ENCODE measurements at places on chromosomes 7 and 10.

- no peaks in the 10 kb centered on the region for H3K4me1 ChIP-seq
- no peaks in the 10 kb centered on the region for H3K36me3 ChIP-seq
- DNase-seq = no peak
- H3K4me3 ChIP-seq = no peak overlapping the region
Observed at GRCh38 chr7:51326656-51327286, 10.2 kb upstream of the COBL start.

- no peak for DNase-seq
- no peak overlapping the region for H3K27ac ChIP-seq
- no peaks in the 10 kb centered on the region for H3K36me3 ChIP-seq
- H3K27me3 ChIP-seq = no peaks in the 10 kb centered on the region
- no peaks in the 10 kb centered on the region for H3K4me1 ChIP-seq
Observed at GRCh38 chr10:108104551-108105156, 940.1 kb upstream of the SORCS1 start.

- peak overlapping the region; percentile 81 for H3K4me3 ChIP-seq
- peaks cover 11% of the 10 kb centered on the region for H3K4me1 ChIP-seq
- H3K36me3 ChIP-seq = no peaks in the 10 kb centered on the region
- H3K27ac ChIP-seq = no peak overlapping the region
- H3K27me3 ChIP-seq = no peaks in the 10 kb centered on the region
Observed at GRCh38 chr7:99579956-99580777, 17.9 kb upstream of the TMEM225B start.

GRCh38 chr7:19392246-19392645 lies 247.0 kb upstream of the FERD3L start:
- H3K4me1 ChIP-seq = no peaks in the 10 kb centered on the region
- no peak overlapping the region for H3K4me3 ChIP-seq
- no peaks in the 10 kb centered on the region for H3K36me3 ChIP-seq
- H3K27me3 ChIP-seq = no peaks in the 10 kb centered on the region
- no peak for DNase-seq

- H3K4me1 ChIP-seq = no peaks in the 10 kb centered on the region
- no peak for DNase-seq
- no peaks in the 10 kb centered on the region for H3K27me3 ChIP-seq
- H3K27ac ChIP-seq = no peak overlapping the region
- H3K36me3 ChIP-seq = no peaks in the 10 kb centered on the region
Observed at GRCh38 chr7:101581891-101582290, 47.2 kb downstream of the MYL10 start.

- no peak for DNase-seq
- H3K36me3 ChIP-seq = no peaks in the 10 kb centered on the region
- no peaks in the 10 kb centered on the region for H3K27me3 ChIP-seq
- no peak overlapping the region for H3K27ac ChIP-seq
- H3K4me3 ChIP-seq = no peak overlapping the region
Observed at GRCh38 chr7:130398526-130399090, 18.3 kb downstream of the CPA1 start.

GRCh38 chr10:97336446-97336845 lies 1.9 kb upstream of the FRAT2 start:
- H3K4me1 ChIP-seq = peaks cover 19% of the 10 kb centered on the region
- no peak overlapping the region for H3K27ac ChIP-seq
- no peak for DNase-seq
- H3K27me3 ChIP-seq = no peaks in the 10 kb centered on the region

DNA sequence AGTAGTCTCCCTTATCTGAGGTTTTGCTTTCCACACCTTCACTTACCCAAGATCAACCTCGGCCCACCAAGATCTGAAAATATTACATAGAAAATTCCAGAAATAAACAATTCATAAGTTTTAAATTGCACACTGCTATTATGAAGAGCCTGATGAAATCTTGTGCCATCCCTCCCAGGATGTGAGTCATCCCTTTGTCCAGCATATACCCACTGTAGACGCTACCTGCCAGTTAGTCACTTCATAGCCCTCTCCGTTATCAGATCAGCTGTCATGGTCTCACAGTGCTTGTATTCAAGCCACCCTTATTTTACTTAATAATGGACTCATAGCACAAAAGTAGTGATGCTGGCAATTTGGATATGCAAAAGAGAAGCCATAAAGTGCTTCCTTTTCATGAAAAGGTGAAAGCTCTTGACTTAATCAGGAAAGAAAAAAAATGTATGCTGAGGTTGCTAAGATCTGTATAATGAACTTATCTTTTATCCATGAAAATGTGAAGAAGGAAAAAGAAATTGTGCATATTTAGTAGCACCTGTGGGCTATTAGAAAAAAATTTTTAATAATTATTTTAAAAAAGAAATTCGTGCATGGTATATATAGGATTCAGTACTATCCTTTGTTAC lies 9.8 kb upstream of the MRPS16 start:
- H3K27me3 ChIP-seq = no peaks in the 10 kb centered on the region
- H3K27ac ChIP-seq = no peak overlapping the region
- DNase-seq = no peak
- no peak overlapping the region for H3K4me3 ChIP-seq
- no peaks in the 10 kb centered on the region for H3K36me3 ChIP-seq
- H3K4me1 ChIP-seq = no peaks in the 10 kb centered on the region

GRCh38 chr7:43481902-43482678 lies 100.8 kb upstream of the STK17A start:
- H3K4me3 ChIP-seq = no peak overlapping the region
- H3K27me3 ChIP-seq = no peaks in the 10 kb centered on the region
- H3K27ac ChIP-seq = no peak overlapping the region
- no peak for DNase-seq

GRCh38 chr10:125107166-125107949 lies 53.0 kb downstream of the CTBP2 start:
- DNase-seq = no peak
- no peaks in the 10 kb centered on the region for H3K27me3 ChIP-seq
- H3K36me3 ChIP-seq = no peaks in the 10 kb centered on the region
- H3K4me3 ChIP-seq = no peak overlapping the region
- H3K27ac ChIP-seq = no peak overlapping the region
- no peaks in the 10 kb centered on the region for H3K4me1 ChIP-seq

GRCh38 chr7:2120251-2120660 lies 112.5 kb downstream of the MAD1L1 start:
- DNase-seq = peak; percentile 80
- no peaks in the 10 kb centered on the region for H3K36me3 ChIP-seq
- no peaks in the 10 kb centered on the region for H3K27me3 ChIP-seq
- peaks cover 24% of the 10 kb centered on the region for H3K4me1 ChIP-seq

DNA sequence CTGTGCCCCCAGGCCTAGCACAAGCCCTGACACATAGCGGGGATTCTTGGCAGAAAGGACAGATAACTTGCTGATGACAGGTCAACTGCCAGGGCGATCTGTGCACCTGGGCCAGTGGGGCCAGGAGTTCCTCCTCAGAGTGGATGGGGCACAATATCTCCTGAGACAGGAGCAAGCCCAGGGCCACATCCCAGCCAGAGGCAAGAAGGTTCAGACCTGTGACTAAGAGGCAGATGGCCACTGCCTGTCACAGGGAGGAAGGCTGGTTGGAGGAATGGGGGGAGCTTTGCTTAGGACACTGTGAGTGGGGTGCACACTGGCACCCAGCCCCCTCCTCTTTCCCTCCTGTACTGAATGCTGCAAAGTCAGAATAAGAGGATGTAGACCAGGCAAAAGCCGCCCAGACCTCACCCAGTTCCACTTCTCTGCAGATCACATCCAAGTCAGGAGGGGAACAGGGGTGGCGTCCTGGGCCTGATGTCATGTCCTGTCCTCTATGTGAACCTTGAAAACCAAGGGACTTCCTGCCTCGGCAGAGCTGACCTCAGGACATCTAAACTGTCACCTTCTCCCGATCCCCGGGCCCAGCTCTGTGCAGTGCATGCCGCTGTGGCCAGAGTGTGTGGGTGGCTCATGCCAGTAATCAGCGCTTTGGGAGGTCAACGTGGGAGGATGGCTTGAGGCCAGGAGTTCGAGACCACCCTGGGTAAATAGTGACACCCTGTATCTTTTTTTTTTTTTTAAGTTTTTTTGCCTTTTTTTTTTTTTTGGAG lies 1.3 kb downstream of the GUSB start:
- H3K36me3 ChIP-seq = no peaks in the 10 kb centered on the region
- peaks cover 18% of the 10 kb centered on the region for H3K4me1 ChIP-seq
- DNase-seq = peak; percentile 52
- H3K27ac ChIP-seq = peak overlapping the region; percentile 67
- peak overlapping the region; percentile 83 for H3K4me3 ChIP-seq

- H3K36me3 ChIP-seq = no peaks in the 10 kb centered on the region
- H3K27me3 ChIP-seq = no peaks in the 10 kb centered on the region
- DNase-seq = no peak
- peaks cover 3% of the 10 kb centered on the region for H3K4me1 ChIP-seq
Observed at GRCh38 chr10:132257907-132258306, 49.8 kb downstream of the STK32C start.

DNA sequence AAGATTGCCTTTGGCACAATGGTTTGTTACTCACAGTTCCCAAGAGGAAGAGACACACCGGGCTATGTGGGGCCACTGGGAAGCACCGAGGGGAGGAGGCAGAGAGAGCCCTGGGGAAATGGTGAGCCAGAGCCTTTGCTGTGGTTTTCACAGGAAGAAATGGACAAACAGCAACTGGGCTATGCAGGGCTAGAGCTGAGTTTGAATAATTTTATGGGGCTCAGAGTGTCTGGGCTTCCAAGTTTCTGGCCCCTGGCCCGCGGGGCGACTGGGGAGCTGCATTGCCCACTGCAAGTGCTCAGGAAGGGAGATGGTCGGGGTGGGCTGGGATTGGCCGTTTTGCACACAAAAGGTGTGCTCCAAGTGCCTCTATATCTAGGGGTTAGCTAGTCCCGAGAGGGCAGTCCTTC lies 92.6 kb downstream of the CHST15 start:
- H3K36me3 ChIP-seq = no peaks in the 10 kb centered on the region
- H3K4me1 ChIP-seq = no peaks in the 10 kb centered on the region
- no peak for DNase-seq
- H3K4me3 ChIP-seq = no peak overlapping the region
- H3K27me3 ChIP-seq = no peaks in the 10 kb centered on the region

DNA sequence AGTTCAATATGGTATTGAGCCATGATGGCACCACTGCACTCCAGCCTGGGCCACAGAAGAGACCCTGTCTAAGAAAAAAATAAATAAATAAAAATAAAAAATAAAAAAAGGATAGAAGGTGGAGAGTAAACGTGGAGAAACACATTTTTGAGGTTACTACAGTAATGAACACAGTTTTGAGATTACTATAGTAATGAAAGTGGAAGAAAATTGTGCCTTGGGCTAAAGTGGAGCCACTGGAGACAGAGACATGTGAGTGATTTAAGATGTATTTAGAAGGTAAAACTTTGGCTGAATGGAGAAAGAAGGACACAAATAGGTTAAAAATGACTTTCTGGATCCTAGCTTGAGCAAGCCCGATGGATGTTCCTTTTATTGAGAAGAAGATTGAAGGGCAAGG lies 76.8 kb downstream of the HGF start:
- no peaks in the 10 kb centered on the region for H3K36me3 ChIP-seq
- no peaks in the 10 kb centered on the region for H3K4me1 ChIP-seq
- H3K4me3 ChIP-seq = no peak overlapping the region
- no peak overlapping the region for H3K27ac ChIP-seq
- no peaks in the 10 kb centered on the region for H3K27me3 ChIP-seq

All from CD8-positive, alpha-beta memory T cell (primary cell).